Amniotic stem cell (primary cell): ENCODE measurements at places on chromosomes 2 and 18.

DNA sequence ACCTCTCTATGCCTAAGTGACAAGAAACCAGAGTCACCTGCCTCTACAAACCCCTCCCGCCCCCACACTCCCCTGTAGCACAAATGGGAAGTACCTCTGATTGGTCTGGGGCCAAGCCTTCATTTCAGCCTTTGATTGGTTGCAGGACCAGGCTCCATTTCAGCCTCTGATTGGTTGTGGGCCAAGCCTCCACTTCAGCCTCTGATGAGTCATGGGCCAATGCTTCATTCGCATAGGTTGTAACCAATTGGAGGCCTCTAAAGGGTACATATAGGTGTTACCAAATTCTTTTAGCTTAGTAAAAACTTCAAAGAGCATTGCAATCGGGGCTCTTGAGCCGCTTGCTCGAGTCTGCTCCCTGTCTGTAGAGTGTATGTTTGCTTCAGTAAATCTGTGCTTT, 25.0 kb downstream of the CCDC102B start:
- DNase-seq = no peak

DNA sequence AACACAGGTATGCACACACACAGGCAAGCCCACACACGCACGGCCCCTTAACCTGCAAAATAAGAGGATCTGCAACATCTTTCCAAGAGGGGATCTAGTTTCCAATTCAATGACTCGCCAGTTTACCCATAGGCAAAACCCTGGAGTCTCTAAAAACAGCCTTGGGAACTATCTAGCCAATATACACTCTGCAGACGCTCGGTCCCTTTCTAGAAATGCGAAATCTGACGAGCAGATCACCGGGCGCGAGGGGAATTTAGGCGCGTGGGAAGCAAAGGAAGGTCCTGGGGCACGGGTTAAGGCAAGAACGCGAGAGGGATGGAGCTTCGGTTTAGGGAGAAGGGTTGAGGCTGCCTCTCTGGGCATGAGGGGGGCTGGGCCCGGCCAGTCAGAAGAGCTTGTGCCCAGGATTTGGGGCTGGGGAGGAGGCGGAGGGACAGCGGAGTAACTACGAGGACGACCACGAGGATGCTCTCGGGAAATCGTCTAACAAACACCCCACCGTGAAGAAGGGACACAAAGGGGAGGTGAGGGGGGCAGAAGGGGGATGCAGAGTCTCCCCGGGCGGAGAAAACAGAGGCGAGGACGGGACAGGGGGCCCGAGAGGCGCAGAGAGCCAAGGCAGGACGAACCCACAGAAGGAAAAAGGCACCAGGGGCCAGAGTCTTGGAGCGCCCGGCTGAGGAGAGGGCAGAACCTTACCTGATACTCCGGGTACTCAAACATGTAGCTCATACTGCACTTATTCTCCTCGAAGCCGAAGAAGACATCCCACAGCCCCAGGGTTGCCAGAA, 542 bp downstream of the PGAP1 start:
- peak; percentile 11 for DNase-seq

- no peak for DNase-seq
Observed at GRCh38 chr18:35278969-35279368, 11.1 kb downstream of the ZSCAN30 start.

- no peak for DNase-seq
Observed at GRCh38 chr2:177670791-177671535, 278.4 kb downstream of the AGPS start.
